NCI-H1436 treated with DMSO at 0.1 percent for 48 hours (cell line): ENCODE measurements at places on chromosomes 1 and 21.

- no peak for DNase-seq
These were observed 5.0 kb downstream of the JMJD4 start for GRCh38 chr1:227729881-227730629.

DNA sequence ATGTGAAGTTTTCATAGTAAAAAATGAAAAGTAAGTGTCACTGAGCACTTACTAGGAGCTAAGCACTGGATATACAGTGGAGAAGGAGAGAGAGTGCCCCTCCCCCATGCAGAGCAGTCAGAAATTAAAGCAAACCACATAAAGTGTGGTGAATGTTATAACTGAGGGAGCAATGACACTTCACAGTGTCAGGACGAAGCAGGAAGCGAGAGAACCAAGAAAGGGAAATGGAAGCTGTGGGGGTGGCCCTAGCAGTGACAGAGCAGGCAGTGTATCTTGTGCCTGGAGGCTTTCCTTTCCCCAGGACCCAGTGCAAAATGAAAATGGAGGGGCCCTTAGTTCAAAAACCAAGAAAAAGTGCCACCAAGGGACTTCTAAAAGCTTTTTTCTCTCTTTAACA, 21.5 kb upstream of the RCAN3 start:
- DNase-seq = no peak

- no peak for DNase-seq
These were observed 175.8 kb downstream of the TNFSF18 start for GRCh38 chr1:172874950-172875349.

DNA sequence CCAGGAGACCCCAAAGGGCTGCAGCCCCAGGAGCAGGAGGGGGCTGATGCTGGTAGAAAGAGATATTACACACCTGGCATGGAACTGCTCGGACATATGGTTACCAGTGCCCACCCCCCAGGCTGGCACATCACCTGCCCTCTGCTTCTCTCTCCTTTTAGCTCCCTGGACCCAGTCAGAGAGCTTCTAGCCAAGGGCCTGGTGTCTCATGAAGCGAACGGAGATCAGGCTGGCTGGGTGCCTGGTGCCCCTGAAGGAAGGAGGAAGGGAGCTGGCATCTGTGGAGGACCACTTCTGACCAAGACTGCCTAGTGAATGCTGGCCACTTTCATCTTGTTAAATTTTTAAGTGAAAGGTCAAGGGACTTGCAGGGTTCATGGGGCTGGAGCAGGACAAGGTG, 53.1 kb downstream of the FOXO6 start:
- no peak for DNase-seq

GRCh38 chr1:223209293-223209898, 66.3 kb upstream of the TLR5 start:
- DNase-seq = no peak

DNA sequence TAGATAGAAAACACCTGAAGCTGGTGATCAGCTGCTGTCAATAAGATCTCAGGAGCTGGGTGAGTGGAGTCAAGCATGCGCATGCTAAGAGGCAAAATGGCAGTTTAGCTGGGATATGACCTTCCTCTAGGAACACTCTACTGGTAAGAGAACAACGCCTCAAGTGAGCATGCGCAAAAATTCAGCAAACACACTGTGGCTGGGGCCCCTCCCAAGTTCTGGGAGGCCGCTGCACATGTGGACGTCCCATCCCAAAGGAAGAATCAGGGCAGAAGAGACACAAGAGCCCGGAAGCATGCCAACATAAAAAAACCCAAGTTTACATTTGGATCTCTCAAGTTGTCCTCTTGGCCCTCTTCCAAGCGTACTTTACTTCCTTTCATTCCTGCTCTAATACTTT, 126.3 kb upstream of the F3 start:
- DNase-seq = no peak

- DNase-seq = no peak
These were observed 156.9 kb upstream of the SOD1 start for GRCh38 chr21:31502537-31503143.

GRCh38 chr1:7642781-7643529, 128.1 kb upstream of the VAMP3 start:
- no peak for DNase-seq

GRCh38 chr1:230899841-230900251, 31.5 kb upstream of the C1orf198 start:
- DNase-seq = no peak

GRCh38 chr21:39073717-39074116, 109.5 kb downstream of the PSMG1 start:
- no peak for DNase-seq

- no peak for DNase-seq
These were observed 6.2 kb downstream of the S100A7A start for GRCh38 chr1:153422450-153423068.

- DNase-seq = no peak
These were observed 363.8 kb upstream of the PKN2 start for GRCh38 chr1:88320291-88320690.

GRCh38 chr1:235105051-235106043, 23.3 kb downstream of the TOMM20 start:
- no peak for DNase-seq

DNA sequence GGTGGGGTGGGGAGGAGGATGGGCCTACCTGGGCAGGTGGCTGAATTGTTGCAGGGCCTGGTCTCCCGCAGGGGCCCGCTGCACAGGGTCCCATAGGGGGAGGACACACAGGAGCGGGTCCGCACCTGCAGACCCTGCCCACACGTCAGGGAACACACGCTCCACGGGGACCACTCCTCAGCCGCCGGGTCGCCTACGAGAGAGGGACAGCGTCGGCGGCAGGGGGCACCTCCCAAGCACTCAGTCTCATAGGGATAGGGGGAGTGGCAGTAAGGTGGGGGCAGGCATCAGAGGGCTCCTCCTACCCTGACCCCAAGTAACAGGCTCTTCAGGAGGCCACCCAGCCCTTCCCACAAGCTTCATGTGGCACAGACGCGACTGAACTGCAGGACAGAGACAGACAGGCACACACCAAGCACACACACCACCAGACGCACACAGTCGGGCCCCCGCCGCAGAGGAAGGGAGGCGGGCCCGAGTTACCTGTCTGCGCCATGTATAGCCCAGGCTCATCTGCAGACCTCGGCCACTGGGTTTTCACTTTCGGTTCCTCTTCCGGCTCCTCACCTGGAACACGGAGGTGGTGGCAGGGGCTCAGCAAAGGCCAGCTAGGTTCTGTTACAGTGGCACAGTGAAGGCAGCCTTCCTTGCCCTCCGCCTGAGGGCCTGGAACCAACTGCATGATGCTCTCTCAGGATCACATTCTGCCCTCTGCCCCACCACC, 19.8 kb downstream of the ADGRB2 start:
- DNase-seq = no peak
